ENCODE measurements at places on chromosomes 5 and 9. TPM values are rescaled to one million over a fixed set of nuclear protein-coding genes. Genes with fewer than 3 reads are reported as not detected.

Gene DMGDH
- not detected for total RNA-seq

Gene TMEM252
- not detected for total RNA-seq

Gene SPINK7
- total RNA-seq = not detected

- no peak for DNase-seq
Measured at GRCh38 chr9:130058154-130058553, 4.4 kb downstream of the GPR107 start.

- no peak for DNase-seq
Measured at GRCh38 chr5:55521881-55522280, 12.9 kb downstream of the PLPP1 start.
